Right renal cortex interstitium (tissue), 3 donors: ENCODE measurements at places on chromosomes 1 and 21. TPM values are rescaled to one million over a fixed set of nuclear protein-coding genes. Genes with fewer than 3 reads are reported as not detected.

- no peak for DNase-seq
These were observed 22.6 kb upstream of the FCRL3 start for GRCh38 chr1:157723157-157723556.

DNA sequence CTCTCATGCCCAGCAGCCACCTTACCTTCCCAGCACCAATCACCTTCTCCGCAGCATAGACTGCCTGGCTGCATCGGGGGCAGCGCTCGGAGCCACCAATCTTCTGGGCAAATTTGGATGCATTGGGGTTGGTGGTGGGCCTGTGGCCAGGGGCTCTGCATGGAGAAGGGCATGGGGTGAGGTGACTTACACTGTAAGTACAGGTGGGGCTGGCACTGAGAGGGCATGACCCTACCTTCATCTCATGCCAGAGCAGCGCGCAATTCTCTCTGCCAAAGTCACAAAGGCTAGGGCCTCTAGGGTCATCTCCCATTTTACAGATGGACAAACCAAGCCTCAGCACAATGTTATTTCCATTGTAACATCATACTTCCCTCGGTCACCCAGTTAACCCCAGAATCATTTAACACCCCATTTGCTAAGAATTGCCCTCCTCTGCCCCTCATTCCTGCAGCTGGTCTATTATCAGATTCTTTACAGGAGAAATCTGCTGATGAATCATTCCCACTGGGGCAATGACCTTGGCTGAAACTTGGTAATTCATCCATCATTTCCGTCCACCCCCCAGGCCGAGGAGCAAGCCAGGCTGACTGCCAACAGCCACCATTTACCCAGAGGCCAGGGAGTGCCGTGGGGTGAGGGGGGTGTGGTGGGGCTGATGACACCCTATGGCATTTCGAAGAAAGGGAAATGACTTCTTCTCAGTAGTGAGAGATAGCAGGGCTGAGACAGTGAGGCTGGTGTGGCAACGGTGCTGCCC, 17.9 kb downstream of the CSRP1 start:
- DNase-seq, result no peak

DNA sequence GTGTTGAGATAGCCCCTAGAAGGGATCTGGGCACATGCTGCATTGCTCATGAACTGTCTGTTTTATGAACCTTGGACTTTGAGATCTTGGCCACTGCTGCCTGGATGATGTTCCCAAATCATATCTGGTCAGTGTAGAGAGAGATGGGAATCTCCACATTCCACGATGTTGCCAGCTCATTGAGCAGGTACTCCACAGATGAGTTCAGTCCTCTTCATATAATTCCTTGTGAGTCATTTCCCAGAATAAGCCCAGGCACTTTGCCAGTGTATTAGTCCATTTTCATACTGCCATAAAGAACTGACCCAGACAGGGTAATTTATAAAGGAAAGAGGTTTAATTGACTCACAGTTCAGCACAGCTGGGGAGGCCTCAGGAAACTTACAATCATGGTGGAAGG, 254.0 kb upstream of the RUNX1 start:
- DNase-seq, result no peak

DNA sequence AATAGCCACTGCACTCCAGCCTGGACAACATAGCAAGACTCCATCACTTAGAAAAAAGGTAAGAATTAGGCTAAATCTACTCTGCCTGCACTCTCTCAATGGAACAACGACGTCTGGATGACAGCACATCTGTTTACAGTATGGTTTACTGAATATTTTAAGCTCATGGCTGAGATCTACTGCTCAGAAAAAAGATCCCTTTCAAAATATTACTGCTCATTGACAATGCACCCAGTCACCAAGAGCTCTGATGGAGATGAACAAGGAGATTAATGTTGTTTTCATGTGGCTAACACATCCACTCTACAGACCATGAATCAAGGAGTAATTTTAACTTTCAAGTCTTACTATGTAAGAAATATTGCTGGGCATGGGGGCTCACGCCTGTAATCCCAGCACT, 58.0 kb downstream of the SLC27A3 start:
- DNase-seq, result no peak

GRCh38 chr21:26119906-26120305, 50.7 kb downstream of the APP start:
- DNase-seq, result no peak

DNA sequence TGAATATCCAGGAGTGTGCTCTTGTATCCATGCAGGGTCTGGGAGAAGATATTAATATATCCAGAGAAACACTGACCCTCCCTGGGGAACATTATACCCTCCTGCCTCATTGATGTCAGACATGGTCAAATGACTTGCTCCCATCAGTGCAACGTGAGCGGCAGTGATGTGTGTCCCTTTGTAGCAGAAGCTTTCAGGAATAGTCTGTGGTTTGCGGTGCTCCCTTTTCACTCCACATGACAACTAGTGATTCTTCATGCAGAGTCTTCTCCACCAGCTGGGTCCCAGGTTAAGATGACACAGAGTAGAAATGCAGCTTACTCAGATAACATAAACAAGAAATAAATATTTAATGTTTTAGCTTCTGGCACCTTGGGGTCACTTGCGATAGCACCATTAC, 31.9 kb upstream of the LYPD8 start:
- no peak for DNase-seq

ABL2 gene
- polyA plus RNA-seq, result 10.8 TPM

GPR37L1 gene
- polyA plus RNA-seq, result 0.03 TPM

SDE2 gene
- 23.0 TPM for polyA plus RNA-seq
